ENCODE measurements at places on chromosomes 2 and 18. TPM values are rescaled to one million over a fixed set of nuclear protein-coding genes. Genes with fewer than 3 reads are reported as not detected.

SNTG2 gene
- total RNA-seq, result 1.3 TPM

CGREF1 gene
- 14.9 TPM for total RNA-seq

POTEJ gene
- total RNA-seq, result not detected

M1AP gene
- under 0.01 TPM for total RNA-seq

TMEM87B gene
- total RNA-seq, result 53.0 TPM

CDCA7 gene
- total RNA-seq, result 0.85 TPM

APCDD1 gene
- 0.19 TPM for total RNA-seq

IL36B gene
- not detected for total RNA-seq

ANKRD30B gene
- total RNA-seq, result 0.96 TPM

SELENOI gene
- total RNA-seq, result 32.2 TPM

GAREM1 gene
- total RNA-seq, result 3.9 TPM

MTX2 gene
- 24.8 TPM for total RNA-seq

TUBA4B gene
- not detected for total RNA-seq

SMYD1 gene
- not detected for total RNA-seq

KCNG2 gene
- total RNA-seq, result 0.19 TPM

APLF gene
- total RNA-seq, result 3.5 TPM

PTPRN gene
- 12.7 TPM for total RNA-seq

CYS1 gene
- total RNA-seq, result 0.58 TPM

SERPINB10 gene
- total RNA-seq, result not detected

TNFRSF11A gene
- 2.3 TPM for total RNA-seq

POLR1A gene
- 9.0 TPM for total RNA-seq

ZNF519 gene
- total RNA-seq, result 2.9 TPM

ZNF514 gene
- 8.8 TPM for total RNA-seq

USP40 gene
- 29.3 TPM for total RNA-seq

PROC gene
- total RNA-seq, result under 0.01 TPM

SCN2A gene
- total RNA-seq, result 2.0 TPM

RFX8 gene
- 6.7 TPM for total RNA-seq

FAM124B gene
- 0.38 TPM for total RNA-seq

E2F6 gene
- total RNA-seq, result 8.7 TPM

KATNAL2 gene
- 0.96 TPM for total RNA-seq

DSG3 gene
- under 0.01 TPM for total RNA-seq

EEF1B2 gene
- 823 TPM for total RNA-seq

IL1R2 gene
- 0.38 TPM for total RNA-seq

EIF2AK2 gene
- total RNA-seq, result 37.0 TPM

GKN2 gene
- total RNA-seq, result not detected

KCNE4 gene
- 151 TPM for total RNA-seq

THSD7B gene
- 4.2 TPM for total RNA-seq

ITSN2 gene
- 24.2 TPM for total RNA-seq

KHK gene
- 0.56 TPM for total RNA-seq

HRH4 gene
- under 0.01 TPM for total RNA-seq

NR4A2 gene
- 0.85 TPM for total RNA-seq

TMEM237 gene
- total RNA-seq, result 71.7 TPM

IKZF2 gene
- total RNA-seq, result 9.4 TPM

C2orf80 gene
- not detected for total RNA-seq

AQP12A gene
- not detected for total RNA-seq

TUBB8B gene
- not detected for total RNA-seq

RAMP1 gene
- 3.1 TPM for total RNA-seq

CD302 gene
- 5.4 TPM for total RNA-seq

WDFY1 gene
- 159 TPM for total RNA-seq

FHOD3 gene
- total RNA-seq, result 9.9 TPM
